ENCODE measurements at places on chromosomes 4 and X. TPM values are rescaled to one million over a fixed set of nuclear protein-coding genes. Genes with fewer than 3 reads are reported as not detected.

GRCh38 chrX:116436358-116436816 lies at the start of gene SLC6A14:
TSS of gene SLC6A14 (plus strand) at chrX:116436606. CDS start at chrX:116436710, 104 bp downstream.
- no peak within 1 kb of the TSS for H3K27ac ChIP-seq
- no peaks in the 10 kb centered on the region for H3K36me3 ChIP-seq
- no peak within 1 kb of the TSS for H3K4me3 ChIP-seq
- H3K4me1 ChIP-seq, result no peaks in the 10 kb centered on the region
- DNase-seq, result no peak

DNA sequence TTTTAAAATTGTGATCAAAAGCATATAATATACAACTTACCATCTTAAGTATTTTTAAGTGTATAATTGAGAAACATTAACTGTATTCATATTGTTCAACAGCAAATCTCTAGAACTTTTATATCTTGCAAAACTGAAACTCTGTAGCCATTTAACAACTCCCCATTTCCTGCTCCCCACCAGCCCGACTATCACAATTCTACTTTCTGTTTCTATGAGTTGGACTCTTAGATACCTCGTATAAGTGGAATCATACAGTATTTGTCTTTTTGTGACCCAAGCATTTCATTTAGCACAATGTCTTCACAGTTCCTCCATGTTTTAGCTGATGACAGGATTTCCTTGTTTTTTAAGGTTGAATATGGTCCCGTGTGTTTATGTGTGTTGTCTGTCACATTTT lies 106.0 kb downstream of the LRBA start:
- H3K4me3 ChIP-seq, result no peak overlapping the region
- no peaks in the 10 kb centered on the region for H3K4me1 ChIP-seq
- H3K27me3 ChIP-seq, result no peaks in the 10 kb centered on the region

GRCh38 chr4:15402974-15403373 lies 24.9 kb upstream of the C1QTNF7 start:
- no peak for DNase-seq
- no peak overlapping the region for H3K4me3 ChIP-seq
- no peaks in the 10 kb centered on the region for H3K36me3 ChIP-seq
- no peaks in the 10 kb centered on the region for H3K27me3 ChIP-seq

DNA sequence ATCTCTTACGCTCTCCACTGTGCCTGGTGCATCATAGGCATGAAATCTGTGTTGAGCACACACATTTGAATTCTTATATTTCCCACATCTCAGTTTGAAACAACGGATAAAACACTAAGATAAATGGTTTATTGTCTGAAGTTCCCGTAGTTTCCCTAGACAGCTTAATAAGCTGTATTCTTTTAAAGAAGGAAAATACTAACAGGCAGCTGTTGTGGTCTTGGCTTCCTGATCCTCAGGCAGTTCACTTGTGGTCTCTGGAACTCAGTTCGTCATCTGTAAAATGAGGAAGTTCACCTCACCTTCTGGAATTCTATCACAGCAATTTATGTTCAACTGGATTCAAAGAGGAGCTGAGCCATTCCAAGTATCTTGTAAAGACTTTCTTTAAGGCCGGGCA lies 1805.6 kb upstream of the TENM3 start:
- H3K4me3 ChIP-seq, result no peak overlapping the region
- H3K36me3 ChIP-seq, result no peaks in the 10 kb centered on the region
- no peaks in the 10 kb centered on the region for H3K27me3 ChIP-seq
- no peaks in the 10 kb centered on the region for H3K4me1 ChIP-seq
- H3K27ac ChIP-seq, result no peak overlapping the region

DNA sequence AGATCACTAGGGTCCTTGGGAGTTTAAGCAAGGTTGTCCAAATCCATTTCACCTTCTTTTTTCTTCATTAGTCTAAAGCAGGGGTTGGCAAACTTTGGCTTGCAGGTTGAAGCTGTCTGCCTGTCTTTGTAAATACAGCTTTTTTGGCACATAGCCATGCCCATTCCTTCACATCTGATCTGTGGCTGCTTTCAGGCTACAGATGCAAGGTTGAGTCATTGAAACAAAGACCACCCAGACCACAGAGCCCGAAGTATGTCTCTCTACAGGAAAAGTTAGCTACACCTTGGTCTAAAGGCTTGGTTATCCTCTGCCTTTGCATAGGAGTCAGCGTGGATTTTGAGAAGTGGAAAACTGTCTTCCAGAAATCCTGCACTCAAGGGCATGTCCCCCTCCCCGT lies 238.1 kb upstream of the STS start:
- H3K27me3 ChIP-seq, result no peaks in the 10 kb centered on the region
- H3K36me3 ChIP-seq, result no peaks in the 10 kb centered on the region
- DNase-seq, result no peak
- no peak overlapping the region for H3K4me3 ChIP-seq

DNA sequence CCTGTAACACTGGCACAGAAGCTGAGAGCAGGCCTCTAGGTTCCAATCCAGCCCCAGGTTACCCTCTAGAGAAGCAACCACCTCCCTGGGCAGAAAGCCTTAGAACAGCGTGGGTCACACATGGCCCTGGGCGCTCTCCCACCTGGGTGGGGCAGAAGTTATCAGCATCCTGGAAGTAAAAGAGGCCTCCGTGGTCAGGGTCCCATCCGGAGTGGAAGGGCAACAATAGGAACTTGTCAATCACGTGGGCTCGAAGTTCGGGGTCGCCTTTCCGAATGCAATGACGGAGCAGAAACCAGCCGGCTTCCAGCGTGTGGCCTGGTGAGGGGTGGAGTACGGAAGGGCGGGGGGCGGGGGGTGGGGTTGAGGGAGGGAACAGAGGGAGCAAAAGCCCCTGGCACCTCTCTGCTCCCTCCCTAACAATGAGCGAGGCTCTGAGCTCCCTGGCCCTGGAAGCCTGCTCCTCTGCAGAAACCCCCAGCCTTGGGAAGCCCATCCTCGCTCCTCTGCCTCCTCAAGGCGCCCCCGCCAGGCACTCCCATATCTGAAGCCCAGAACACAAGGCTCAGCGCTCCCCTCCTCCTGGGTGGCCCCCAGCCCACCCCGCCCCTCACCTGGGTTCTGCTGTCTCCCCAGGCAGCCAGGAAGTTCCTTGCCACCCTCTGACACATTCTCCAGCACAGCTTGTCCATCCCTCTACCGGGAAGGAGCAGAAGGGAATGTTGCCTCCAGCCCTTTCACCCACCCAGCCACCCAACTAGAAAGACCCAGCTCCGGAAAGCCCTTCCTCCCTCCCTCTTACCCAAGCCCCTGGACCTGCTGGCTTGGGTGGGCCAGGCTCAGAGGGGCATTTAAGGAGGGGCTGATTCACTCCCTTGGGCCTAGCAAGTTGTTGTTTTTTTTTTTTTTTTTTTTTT lies 2.8 kb downstream of the RENBP start:
- no peak overlapping the region for H3K4me3 ChIP-seq
- no peaks in the 10 kb centered on the region for H3K27me3 ChIP-seq
- DNase-seq, result no peak
- no peak overlapping the region for H3K27ac ChIP-seq
- H3K4me1 ChIP-seq, result peaks cover 35% of the 10 kb centered on the region

DNA sequence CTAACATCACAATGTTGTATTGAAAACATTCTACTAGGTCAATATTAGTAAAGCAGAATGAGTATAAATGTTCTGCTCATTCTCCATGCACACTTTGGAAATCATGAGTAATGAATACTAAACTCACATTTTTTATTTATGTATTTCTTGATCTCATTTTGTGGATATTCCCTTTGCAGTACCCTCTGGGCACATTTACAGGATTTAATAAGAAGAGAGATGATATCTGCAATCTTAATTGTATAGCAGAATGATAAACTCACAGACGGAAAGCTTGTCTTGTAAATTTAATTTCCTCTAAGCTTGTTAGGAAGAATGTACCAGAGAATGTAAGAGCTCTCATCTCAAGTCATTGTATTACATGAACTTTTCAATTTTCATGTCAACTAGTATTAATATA lies 1279.7 kb downstream of the PCDH7 start:
- H3K27ac ChIP-seq, result no peak overlapping the region
- H3K4me1 ChIP-seq, result no peaks in the 10 kb centered on the region
- no peaks in the 10 kb centered on the region for H3K27me3 ChIP-seq
- H3K4me3 ChIP-seq, result no peak overlapping the region

Gene CENPI
- total RNA-seq, result 0.49 TPM

Gene ARMCX5
- total RNA-seq, result 15.9 TPM

Gene ANKRD37
- 10.3 TPM for total RNA-seq

Gene POU4F2
- total RNA-seq, result not detected

Gene GATA1
- not detected for total RNA-seq

Gene RBM47
- 0.92 TPM for total RNA-seq

Data from CD4-positive, alpha-beta T cell (primary cell).